Activated CD4-positive, alpha-beta memory T cell treated with anti-CD3 and anti-CD28 coated beads for 36 hours (primary cell): ENCODE measurements at places on chromosomes 4 and X. TPM values are rescaled to one million over a fixed set of nuclear protein-coding genes. Genes with fewer than 3 reads are reported as not detected.
A peak's percentile ranks its signal among the peaks of the same experiment; 100 is the strongest.

GRCh38 chr4:7753931-7754465, 185.7 kb downstream of the AFAP1 start:
- no peaks in the 10 kb centered on the region for H3K36me3 ChIP-seq
- no peaks in the 10 kb centered on the region for H3K27me3 ChIP-seq
- peaks cover 34% of the 10 kb centered on the region for H3K4me1 ChIP-seq
- no peak overlapping the region for H3K27ac ChIP-seq
- H3K4me3 ChIP-seq: no peak overlapping the region

DNA sequence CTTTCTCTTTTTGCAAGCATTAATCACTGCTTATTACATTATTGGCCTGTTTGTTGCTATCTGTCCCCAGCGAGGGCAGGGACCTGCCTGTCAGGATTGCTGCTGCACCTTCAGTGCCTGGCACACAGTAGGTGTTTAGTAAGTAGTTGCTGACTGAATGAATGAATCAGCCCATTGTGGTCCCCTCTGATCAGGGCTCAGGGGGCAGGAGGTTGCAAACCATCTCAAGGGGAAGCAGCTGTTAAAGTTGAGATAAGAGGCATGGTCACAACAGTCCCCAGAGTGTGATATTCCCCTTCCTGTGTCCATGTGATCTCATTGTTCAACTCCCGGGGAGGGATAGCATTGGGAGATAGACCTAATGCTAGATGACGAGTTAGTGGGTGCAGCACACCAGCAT, 85.4 kb downstream of the WFS1 start:
- H3K36me3 ChIP-seq: no peaks in the 10 kb centered on the region
- no peaks in the 10 kb centered on the region for H3K4me1 ChIP-seq
- no peak overlapping the region for H3K4me3 ChIP-seq
- H3K27ac ChIP-seq: no peak overlapping the region

GRCh38 chr4:155450676-155451075, 73.9 kb upstream of the MAP9 start:
- no peaks in the 10 kb centered on the region for H3K4me1 ChIP-seq
- H3K27ac ChIP-seq: no peak overlapping the region
- H3K27me3 ChIP-seq: peaks cover 3% of the 10 kb centered on the region
- no peak overlapping the region for H3K4me3 ChIP-seq
- H3K36me3 ChIP-seq: no peaks in the 10 kb centered on the region

DNA sequence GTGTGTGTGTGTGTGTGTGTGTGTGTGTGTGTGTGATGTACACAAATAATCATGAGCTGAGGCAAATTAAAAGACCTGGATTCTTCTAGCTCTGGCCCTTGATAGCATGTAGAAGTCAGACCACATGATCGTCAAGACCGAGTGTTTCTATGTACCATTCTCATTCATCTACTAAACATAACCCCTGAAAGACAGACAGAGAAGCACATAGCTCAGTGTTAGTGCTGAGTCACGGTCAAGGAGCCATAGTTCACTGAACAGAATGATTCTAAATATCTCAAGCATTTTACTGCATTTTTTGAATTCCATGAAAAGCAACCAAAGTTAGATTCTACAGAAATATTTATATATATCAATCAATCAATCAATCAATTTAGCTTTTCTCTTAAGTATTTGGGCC, 412.3 kb upstream of the CXorf51A start:
- no peak overlapping the region for H3K27ac ChIP-seq
- H3K4me3 ChIP-seq: no peak overlapping the region
- no peaks in the 10 kb centered on the region for H3K4me1 ChIP-seq
- no peak for DNase-seq

The DGKK gene
- not detected for total RNA-seq

DNA sequence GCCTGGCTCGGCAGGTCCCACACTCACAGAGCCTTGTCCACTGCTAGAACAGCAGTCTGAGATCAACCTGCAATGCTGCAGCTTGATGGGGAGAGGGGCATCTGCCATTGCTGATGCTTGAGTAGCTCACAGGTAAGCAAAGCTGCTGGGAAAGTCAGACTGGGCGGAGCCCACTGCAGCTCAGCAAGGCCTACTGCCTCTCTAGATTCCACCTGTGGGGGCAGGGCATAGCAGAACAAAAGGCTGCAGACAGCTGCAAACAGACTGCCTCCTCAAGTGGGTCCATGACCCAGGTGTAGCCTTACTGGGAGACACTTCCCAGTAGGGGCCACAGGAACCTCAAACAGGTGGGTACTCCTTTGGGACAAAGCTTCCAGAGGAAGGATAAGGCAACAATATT, 110.6 kb upstream of the ADAMTS3 start:
- H3K36me3 ChIP-seq: no peaks in the 10 kb centered on the region
- no peak overlapping the region for H3K27ac ChIP-seq
- no peak for DNase-seq
- peaks cover 16% of the 10 kb centered on the region for H3K27me3 ChIP-seq
- H3K4me3 ChIP-seq: no peak overlapping the region

DNA sequence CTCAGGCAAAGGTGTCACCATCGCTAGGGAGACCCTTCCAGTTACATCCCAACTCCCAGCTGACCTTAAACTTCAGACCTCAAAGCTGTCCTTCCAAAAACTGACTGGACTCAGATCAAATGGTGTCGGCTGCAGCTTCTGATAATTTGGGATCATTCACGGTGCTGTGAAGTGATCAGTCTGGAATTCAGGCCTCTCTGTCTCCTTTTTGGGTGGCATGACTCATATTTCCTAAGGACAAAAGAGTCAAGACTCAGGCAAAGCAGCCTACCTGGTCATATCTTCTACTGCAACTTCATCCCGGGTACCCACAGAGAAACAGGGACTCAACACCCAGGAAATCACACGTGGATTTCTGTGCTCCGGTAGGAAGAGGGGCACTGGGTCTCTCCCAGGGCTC, 87.6 kb downstream of the SORCS2 start:
- peaks cover 9% of the 10 kb centered on the region for H3K27me3 ChIP-seq
- DNase-seq: no peak
- H3K36me3 ChIP-seq: no peaks in the 10 kb centered on the region

The EDA gene
- total RNA-seq: 4.2 TPM

DNA sequence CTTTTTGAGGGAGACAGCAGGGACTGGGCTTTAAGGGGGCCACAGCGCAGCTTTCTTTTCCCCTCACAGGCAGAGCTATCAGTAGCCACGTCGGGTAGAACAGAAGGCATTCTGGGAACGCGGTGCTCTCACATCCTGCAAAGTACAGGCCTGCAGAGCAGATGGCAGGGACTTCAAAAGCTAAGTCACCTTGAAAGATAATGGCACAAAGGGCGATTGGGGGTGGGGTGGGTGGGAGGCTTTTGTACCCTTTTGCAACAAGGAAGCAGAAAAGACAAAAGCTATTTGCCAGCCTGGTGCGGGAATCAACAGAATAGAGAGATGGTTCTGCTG, 93.9 kb downstream of the PHKA2 start:
- H3K4me1 ChIP-seq: peaks cover 20% of the 10 kb centered on the region
- no peak overlapping the region for H3K27ac ChIP-seq
- H3K4me3 ChIP-seq: no peak overlapping the region
- H3K27me3 ChIP-seq: no peaks in the 10 kb centered on the region
- DNase-seq: no peak
- no peaks in the 10 kb centered on the region for H3K36me3 ChIP-seq

- H3K36me3 ChIP-seq: peaks cover 4% of the 10 kb centered on the region
- no peak for DNase-seq
- H3K4me1 ChIP-seq: peaks cover 46% of the 10 kb centered on the region
- no peak overlapping the region for H3K4me3 ChIP-seq
- H3K27me3 ChIP-seq: no peaks in the 10 kb centered on the region
- peak overlapping the region; percentile 58 for H3K27ac ChIP-seq
These were observed 20.6 kb upstream of the IRAK1 start for GRCh38 chrX:154040307-154040756.

- H3K36me3 ChIP-seq: no peaks in the 10 kb centered on the region
- H3K4me3 ChIP-seq: no peak overlapping the region
- H3K27me3 ChIP-seq: no peaks in the 10 kb centered on the region
- no peak overlapping the region for H3K27ac ChIP-seq
These were observed 88.3 kb upstream of the UNC5C start for GRCh38 chr4:95637043-95637600.

DNA sequence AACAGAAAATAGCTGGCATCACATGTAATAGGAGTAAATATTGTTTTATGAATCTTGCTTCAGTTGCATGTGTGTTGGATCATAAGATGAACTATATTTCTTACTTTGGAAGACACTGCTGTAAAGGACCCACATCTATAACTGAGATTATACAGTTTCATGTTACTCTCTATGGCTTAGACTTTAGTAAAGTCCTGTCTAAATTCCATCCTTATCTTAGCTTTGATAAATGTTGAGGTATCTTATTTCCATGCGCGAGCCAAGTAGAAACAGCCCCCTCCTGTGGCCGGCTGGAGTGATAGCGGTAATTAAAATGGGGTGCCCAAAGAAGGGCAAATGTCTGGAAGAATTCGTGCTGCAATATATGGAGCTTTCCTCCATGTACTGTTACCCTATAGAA, 43.0 kb downstream of the CCDC158 start:
- H3K4me1 ChIP-seq: no peaks in the 10 kb centered on the region
- no peaks in the 10 kb centered on the region for H3K27me3 ChIP-seq
- H3K36me3 ChIP-seq: no peaks in the 10 kb centered on the region
- no peak overlapping the region for H3K27ac ChIP-seq

DNA sequence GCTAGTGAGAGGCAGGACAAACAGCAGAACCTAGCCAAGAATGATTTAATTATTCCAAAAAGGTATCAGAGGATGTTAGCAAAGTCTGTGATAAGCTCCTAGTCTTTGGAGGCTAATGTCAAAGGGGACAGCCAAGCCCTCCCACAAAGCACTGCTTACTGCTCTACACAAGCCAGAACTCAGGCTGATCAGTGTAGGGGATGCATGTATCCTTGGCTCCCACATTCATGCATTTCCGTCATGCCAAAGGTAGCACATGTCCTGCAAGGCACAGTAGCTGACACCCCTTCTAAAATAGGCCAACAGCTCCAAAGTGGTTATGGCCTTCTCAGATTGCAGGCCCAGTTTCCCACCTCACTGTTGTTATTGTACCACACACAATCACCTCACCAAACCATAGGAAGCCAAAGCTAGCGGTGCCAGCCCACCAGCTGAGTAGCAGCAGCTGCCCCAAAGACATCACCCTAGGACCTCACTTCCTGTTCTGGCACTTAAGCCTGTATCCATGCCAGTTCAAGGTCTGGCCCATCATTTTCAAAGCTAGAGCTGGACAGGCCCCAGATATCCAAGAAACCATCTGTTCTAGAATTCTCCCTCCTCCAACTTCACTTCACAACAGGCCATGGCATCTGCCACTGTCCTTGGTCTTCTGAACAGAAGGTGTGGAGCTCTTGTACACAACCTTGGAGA, 40.9 kb downstream of the TSPAN5 start:
- peaks cover 29% of the 10 kb centered on the region for H3K4me1 ChIP-seq
- no peak overlapping the region for H3K27ac ChIP-seq
- H3K36me3 ChIP-seq: peaks cover 5% of the 10 kb centered on the region
- no peak for DNase-seq
- H3K4me3 ChIP-seq: no peak overlapping the region

The SPIN3 gene
- 7.6 TPM for total RNA-seq

The MAEA gene
- 50.3 TPM for total RNA-seq

DNA sequence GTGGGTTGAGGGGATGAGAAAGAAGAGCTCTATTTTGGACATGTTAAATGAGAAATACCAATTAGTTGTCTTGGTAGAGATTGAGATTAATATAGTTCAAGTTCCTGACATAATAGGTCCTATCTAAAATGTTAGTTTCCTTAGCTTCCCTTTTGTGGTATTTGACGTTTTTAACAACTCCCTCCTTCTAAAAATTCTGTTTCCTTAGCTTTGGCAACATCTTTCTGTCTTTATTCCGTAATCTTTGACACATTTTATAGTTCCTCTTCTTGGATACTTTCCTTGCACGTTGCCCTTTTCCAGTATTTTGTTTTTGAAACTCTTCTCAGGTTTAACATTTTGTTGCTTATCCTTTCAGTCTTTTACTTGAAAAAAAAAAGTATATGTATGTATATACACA, 36.9 kb downstream of the LAMTOR3 start:
- peaks cover 71% of the 10 kb centered on the region for H3K4me1 ChIP-seq
